Mesenchymal stem cell (in vitro differentiated cells and primary cell): ENCODE measurements at places on chromosomes 5 and 9.
A peak's percentile ranks its signal among the peaks of the same experiment; 100 is the strongest.

- DNase-seq = peak; percentile 32
Measured at GRCh38 chr9:128419061-128419925, 1.4 kb upstream of the CERCAM start.

DNA sequence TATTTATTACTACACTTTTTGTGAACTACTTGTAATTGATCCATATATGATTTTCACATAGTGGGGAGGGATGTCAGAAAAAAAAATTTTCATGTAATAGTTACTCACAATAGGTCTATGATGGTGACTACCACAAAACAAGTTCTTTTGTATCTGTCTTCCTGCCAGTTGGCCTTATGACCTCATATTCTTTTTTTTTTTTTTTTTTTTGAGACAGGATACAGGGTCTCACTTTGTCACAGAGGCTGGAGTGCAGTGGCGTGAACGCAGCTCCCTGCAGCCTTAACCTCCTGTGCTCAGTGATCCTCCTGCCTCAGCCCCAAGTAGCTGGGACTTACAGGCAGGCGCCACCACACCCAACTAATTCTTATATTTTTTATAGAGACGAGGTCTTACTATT, 10.9 kb downstream of the SEC24A start:
- no peak for DNase-seq

- peak; percentile 70 for DNase-seq
Measured at GRCh38 chr5:149730620-149731331, 666 bp downstream of the PPARGC1B start.

DNA sequence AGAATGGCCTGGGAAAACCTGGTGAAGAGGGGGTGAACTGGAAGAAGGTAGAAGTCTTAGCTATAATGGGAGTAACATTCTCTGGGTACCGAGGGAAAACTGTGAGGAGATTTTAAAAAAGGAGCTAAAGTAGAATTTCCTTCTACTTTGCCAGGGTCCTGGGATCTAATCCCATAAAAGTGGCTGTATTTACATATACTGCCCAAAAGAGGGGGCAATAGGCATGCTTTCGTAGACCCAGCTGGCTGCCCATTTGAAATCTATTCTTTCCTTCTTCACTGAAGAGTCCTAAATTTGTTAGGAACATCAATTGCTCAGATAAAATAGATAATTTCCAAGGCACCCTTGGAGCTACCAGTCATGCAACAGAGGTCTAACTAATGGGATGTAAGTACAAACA, 159.2 kb downstream of the CDC42SE2 start:
- peak; percentile 28 for DNase-seq

GRCh38 chr5:8845296-8845695, 700.6 kb downstream of the SEMA5A start:
- no peak for DNase-seq

GRCh38 chr9:98808411-98808815, 943 bp downstream of the GALNT12 start:
- no peak for DNase-seq

- DNase-seq = no peak
Measured at GRCh38 chr5:127506616-127507015, 10.8 kb upstream of the PRRC1 start.
